ENCODE measurements at places on chromosomes 5 and 9.

GRCh38 chr9:96461336-96461735, 11.4 kb downstream of the HABP4 start:
- no peak for DNase-seq

GRCh38 chr5:23316060-23316591, 191.3 kb upstream of the PRDM9 start:
- no peak for DNase-seq

DNA sequence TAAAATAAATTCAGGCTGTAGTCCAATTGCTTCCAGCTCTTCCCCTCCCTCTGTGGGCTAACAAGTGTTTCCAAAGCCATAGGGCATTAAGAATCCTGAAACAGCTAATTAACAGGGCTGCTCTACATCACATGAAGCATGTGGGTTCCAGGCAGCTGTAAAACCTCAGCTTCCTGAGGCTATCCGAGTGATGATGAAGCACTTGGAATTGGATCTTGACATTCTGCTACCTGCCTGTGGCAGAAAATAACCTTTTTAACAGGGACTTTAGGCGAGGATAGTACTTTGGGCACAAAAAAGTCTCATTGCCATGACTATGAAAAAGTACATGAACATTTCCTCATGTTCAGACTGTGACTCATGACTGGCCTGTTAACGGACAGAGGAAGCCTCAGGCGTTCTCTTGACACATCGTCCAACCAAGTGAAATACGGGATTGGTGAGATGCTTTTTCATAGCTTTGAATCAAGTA, 107.2 kb downstream of the PDE4D start:
- DNase-seq, result peak; percentile 77

DNA sequence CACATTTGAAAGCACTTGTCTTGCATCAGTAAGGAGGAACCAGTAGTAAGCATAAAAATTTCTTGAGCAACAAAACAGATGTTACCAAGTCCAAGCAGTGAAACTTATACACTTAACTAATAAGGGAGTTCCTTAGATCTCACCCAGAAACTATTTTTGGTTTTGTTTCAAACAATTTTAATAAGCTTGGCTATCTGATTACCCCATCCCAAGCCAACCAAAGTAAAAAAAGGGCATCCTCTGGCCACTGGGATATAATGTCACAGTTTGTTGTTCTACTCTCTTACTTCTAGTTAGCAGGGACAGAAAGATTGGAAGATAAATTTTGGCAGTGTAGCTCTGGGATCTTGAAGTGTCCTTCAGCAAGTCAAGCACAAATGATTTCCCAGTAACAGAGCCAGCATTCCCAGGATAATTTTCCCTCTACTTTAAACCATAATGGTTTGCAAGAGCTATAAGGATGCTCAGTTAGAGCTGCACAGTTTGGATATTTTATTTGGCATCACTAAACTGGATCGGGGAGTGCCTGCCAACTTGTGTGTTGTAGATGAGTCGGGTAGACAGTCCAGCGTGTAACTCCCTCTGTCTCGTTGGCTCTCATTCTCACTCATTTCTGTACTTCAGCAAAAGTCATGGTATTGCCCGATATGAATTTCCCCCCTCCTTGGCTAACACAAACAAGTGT, 161.9 kb upstream of the HMHB1 start:
- no peak for DNase-seq

GRCh38 chr9:19373527-19373926, 6.5 kb downstream of the RPS6 start:
- no peak for DNase-seq

Data from RWPE2 (cell line).